Chondrocyte (in vitro differentiated cells): ENCODE measurements at places on chromosomes 11 and 22. TPM values are rescaled to one million over a fixed set of nuclear protein-coding genes. Genes with fewer than 3 reads are reported as not detected.

DNA sequence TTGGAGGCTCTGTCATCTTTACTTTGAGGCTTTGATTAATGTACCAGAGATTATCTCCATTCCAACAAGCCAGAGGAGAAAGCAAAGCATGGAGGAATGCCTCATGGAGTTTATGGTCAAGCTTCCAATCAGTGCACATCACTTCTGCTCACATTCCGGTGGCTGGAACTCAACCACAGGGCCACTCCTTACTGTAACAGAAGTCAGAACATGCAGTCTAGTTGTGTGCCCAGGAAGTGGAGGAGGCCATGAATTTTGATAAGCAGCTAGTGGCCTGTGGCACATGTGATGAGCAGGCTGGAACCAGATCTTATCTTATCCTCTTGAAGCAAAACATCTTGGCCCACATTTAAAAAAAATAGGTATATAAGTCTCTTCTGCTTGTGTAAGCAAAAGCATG, 258.9 kb upstream of the ARHGAP20 start:
- DNase-seq, result no peak

DNA sequence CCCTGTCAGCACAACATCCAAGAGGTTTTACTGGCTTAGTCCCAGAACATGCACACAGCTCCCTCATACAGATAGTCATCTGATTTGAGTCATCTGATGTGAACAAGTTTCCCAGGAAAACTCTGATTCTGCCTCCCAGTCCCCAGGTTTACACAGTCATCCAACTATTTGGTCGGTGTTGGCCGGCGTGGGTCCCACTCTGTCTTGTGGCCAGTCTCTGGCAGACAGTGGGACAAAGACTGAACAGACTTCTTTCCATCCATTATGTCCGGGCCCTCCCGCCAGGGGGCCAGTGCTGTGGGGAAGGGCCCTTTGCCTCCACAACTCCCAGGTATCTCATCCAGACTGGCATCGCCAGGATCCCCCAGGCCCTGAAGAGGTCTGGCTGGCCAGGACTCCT, 60.0 kb downstream of the BTG4 start:
- no peak for DNase-seq

- no peak for DNase-seq
These were observed 1.2 kb downstream of the PRG3 start for GRCh38 chr11:57379732-57380131.

DNA sequence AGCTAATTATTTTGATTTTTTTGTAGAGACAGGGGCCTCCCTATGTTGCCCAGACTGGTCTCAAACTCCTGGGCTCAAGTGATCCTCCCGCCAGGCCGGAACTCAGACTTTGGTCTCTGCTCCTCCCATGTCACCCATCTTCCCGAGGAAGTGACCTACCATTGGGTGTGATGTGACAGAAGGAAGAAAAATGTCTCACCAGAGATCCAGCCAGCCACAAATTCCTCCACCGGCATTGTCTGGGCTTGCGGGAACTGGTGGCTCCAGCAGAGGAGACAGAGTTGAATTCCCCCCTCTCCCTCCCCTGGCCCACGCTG, 772 bp downstream of the SLC25A45 start:
- DNase-seq, result no peak

- DNase-seq, result no peak
These were observed 6.7 kb upstream of the CAPRIN1 start for GRCh38 chr11:34044664-34045485.

- no peak for DNase-seq
These were observed 27.6 kb upstream of the BAIAP2L2 start for GRCh38 chr22:38137876-38138687.

DNA sequence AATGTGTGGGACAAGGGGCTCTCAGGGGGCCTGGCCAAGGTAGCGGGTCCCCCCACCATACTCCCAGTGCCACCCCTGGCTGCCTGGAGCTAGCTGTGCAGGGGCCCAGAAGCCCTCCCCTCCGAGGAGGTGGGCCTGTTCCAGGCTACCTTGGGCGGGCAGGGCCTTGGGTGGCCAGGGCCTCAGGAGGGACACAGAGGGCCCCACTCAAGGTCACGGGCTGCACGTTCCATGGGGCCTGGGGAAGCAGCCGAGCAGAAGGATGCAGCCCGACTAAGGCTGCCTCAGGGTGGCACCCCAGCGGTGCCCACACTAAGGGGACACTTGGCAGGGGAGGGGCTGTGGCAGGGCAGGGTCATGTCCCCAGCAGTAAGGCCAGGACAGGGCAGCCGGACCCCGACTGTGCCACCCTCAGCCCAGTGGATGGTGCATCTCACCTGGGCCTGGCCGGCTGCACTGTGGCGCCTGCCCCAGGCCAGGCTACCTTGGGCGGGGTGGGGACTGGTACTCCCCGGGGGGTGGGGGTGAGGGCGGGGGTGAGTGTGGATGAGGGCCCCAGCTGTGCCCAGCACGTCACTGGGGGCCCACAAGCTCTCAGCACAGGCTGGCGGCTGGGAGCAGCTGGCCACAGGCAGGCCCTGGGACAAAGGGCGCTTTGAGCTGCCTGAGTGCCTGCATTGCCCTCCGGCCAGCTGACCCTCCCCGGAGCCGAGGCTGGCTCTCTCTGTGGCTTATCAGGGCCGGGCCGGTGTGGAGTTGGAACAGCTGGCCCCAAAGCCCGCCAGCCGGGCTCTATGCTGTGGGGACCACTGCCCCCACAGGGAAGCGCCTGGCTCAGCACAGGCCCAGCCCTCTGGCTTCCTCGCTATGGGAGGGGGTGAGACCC, 117.1 kb downstream of the KCNQ1 start:
- DNase-seq, result peak; percentile 63

- peak; percentile 41 for DNase-seq
These were observed 6.0 kb upstream of the YWHAH start for GRCh38 chr22:31938296-31938695.

- no peak for DNase-seq
These were observed 55.7 kb upstream of the PICALM start for GRCh38 chr11:86124251-86125233.

DNA sequence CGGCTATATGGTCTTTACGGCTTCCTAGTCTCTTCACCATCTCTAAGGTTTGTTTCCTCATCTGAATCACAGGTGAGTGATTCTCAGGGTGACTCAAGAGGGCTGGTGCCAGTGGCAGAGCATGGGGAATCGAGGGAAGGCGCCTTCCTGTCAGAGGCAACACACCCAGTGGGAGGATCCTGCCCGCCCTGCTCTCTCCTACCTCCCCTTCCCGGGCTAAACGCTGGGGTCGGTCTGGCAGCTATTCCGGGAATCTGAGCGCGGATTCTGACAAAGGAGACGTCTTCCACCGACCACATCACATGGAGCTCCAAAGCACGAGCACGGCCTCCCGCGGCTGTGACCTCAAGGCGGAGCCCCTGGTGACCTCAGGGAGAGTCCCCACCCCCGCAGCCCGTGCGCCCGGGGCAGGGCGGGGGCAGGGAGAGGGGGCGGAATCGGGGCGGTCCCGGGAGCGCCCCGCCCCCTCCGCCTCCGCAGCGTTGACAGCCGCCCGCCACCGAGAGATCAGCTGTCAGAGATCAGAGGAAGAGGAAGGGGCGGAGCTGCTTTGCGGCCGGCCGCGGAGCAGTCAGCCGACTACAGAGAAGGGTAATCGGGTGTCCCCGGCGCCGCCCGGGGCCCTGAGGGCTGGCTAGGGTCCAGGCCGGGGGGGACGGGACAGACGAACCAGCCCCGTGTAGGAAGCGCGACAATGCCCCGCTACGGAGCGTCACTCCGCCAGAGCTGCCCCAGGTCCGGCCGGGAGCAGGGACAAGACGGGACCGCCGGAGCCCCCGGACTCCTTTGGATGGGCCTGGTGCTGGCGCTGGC, at the start of gene SMPD1:
Gene SMPD1, plus strand, starts transcription at position 570 of the 813 bp plus-strand sequence. Its CDS starts 125 bp downstream, at position 695.
- peak; percentile 92 for DNase-seq

DNA sequence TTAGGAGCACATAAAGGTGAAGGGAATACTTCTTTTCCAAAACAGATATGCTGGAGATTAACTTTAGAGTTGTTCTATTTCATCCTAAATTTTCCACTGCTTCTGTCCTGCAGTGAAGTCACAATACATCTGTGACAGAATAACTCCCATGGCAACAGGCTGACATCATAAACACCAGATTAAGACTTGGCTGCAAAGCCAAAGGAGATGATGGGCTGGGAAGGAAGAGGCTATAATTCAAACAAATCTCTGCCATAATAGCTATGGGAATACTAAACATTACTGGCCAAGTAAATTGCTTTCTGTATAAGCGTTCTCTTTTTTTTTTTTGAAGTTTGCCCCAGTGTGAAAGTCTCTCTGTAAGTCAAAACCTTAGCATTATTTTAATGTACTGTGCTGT, 107.7 kb downstream of the CADM1 start:
- DNase-seq, result no peak

- no peak for DNase-seq
These were observed 89.0 kb upstream of the OR4B1 start for GRCh38 chr11:48127521-48128183.

GRCh38 chr11:111465400-111465799, 46.8 kb downstream of the BTG4 start:
- DNase-seq, result no peak

DNA sequence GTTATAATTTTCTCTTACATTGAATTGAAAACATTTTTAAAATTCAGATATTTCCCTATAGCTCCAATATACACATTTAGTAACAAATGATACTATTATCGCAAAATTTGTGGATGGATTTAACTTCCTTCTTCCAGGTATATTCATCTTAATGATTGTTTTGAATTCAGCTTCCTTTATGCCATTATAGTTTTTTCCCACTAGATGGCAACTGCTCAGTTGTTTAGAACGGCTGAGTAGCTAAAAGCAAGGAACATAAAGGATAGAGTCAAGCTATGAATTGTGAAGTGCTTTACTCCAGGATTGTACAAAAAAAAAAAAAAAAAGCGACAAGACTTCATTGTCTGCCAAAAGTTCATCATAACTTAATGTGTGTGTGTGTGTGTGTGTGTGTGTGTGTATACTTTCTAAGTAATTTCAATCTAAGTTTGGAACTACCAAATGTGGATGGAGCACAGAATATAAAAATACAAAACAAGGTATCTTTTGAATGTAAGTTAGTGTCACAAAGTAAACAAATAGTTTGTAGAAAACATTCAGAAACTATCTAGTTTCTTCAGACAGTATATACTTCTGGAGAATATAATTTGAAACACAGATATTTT, 846.4 kb downstream of the DLG2 start:
- no peak for DNase-seq

DNA sequence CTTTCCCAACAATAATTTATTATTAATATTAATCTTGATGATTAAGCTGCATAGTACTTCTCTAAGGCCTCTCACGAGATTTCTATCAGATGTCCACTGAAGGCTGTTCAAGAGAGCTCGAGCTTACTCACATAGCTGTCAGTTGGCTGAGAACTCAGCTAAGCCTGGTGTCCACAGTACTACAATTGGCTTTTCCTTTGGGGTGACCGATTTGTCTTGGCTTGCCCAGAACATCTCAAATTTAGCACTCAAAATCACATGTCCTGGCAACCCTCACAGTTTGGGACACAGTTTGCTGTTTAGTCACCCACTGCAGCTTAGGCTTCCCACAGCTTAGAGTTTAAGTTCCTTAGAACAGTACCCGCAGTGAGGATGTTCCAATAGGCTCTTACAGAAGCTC, 96.5 kb downstream of the LUZP2 start:
- DNase-seq, result no peak

- DNase-seq, result no peak
These were observed 564.5 kb downstream of the DLG2 start for GRCh38 chr11:85062659-85063058.

DNA sequence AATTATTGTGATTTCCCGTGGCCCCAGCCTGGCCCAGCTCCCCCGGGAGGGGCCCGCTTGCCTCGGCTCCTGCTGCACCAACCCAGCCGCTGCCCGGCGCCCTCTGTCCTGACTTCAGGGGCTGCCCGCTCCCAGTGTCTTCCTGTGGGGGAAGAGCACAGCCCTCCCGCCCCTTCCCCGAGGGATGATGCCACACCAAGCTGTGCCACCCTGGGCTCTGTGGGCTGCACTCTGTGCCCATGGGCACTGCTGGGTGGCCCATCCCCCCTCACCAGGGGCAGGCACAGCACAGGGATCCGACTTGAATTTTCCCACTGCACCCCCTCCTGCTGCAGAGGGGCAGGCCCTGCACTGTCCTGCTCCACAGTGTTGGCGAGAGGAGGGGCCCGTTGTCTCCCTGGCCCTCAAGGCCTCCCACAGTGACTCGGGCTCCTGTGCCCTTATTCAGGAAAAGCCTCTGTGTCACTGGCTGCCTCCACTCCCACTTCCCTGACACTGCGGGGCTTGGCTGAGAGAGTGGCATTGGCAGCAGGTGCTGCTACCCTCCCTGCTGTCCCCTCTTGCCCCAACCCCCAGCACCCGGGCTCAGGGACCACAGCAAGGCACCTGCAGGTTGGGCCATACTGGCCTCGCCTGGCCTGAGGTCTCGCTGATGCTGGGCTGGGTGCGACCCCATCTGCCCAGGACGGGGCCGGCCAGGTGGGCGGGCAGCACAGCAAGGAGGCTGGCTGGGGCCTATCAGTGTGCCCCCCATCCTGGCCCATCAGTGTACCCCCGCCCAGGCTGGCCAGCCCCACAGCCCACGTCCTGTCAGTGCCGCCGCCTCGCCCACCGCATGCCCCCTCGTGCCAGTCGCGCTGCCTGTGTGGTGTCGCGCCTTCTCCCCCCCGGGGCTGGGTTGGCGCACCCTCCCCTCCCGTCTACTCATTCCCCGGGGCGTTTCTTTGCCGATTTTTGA, 3.3 kb upstream of the ANKRD13D start:
- DNase-seq, result no peak

GRCh38 chr11:119810478-119811232, 81.7 kb upstream of the NECTIN1 start:
- DNase-seq, result peak; percentile 73

- peak; percentile 78 for DNase-seq
These were observed 6.4 kb downstream of the CCND1 start for GRCh38 chr11:69647390-69647748.

DNA sequence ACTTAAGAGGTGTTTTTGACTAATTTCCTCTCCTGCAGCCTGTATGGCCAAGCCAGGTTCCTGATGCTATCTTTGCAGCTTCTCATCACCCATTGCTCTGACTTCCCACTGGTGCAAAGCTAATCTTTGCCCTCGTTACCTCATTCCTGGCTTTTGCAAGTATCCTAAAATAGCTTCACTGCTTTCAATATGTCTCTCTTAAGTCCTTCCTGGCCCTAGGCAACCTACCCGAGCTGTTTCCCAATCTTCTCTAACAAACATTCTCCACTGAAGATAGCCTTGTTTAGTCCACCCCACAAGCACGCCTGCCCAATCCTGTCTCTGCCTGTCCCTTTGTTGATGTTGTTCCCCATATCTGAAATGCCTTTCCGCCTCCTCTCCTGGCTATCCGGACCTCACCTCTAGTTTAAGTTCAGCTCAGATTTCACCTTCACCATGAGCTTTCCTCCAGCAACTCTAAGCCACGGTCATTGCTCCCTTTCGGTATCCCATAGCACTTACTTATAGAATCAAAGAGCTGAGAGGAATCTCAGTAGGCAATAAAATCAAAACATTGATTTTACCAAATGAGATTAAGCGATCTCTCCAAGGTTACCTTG, 30.1 kb upstream of the CECR2 start:
- DNase-seq, result peak; percentile 4

- no peak for DNase-seq
These were observed 126.9 kb upstream of the NCAM1 start for GRCh38 chr11:112834277-112834755.

- DNase-seq, result no peak
These were observed at the start of gene ACTN3 for GRCh38 chr11:66546368-66546965. TSS of gene ACTN3 (plus strand) at chr11:66546903. CDS start at chr11:66546938, 35 bp downstream.

TRIM49D1 gene
- not detected in 3 replicates for total RNA-seq

CSNK2A3 gene
- total RNA-seq, result 1.2 to 3.5 TPM (median 2.7 TPM) in 3 replicates

MYRF gene
- total RNA-seq, result 1.6 to 1.7 TPM in 2 of 3 replicates, not detected in the other

USH1C gene
- 0.72 to 0.92 TPM in 2 of 3 replicates, not detected in the other for total RNA-seq

OR4X1 gene
- total RNA-seq, result not detected in 3 replicates

PUS3 gene
- 7.7 to 10.0 TPM (median 8.4 TPM) in 3 replicates for total RNA-seq

SPI1 gene
- not detected in 3 replicates for total RNA-seq

CHRNA10 gene
- 0.75 to 1.2 TPM (median 0.79 TPM) in 3 replicates for total RNA-seq

KRTAP5-10 gene
- total RNA-seq, result not detected in 3 replicates

DMC1 gene
- 0.51 to 1.2 TPM (median 0.82 TPM) in 3 replicates for total RNA-seq
